ENCODE measurements at places on chromosomes 11 and 22. TPM values are rescaled to one million over a fixed set of nuclear protein-coding genes. Genes with fewer than 3 reads are reported as not detected.

Gene PLET1
- not detected for total RNA-seq

Gene OR52I2
- not detected for total RNA-seq

Gene DERL3
- 0.33 TPM for total RNA-seq

Gene B4GALNT4
- total RNA-seq: 0.09 TPM

Gene NLRP14
- total RNA-seq: not detected

Gene PARVA
- 20.9 TPM for total RNA-seq

Gene DRICH1
- not detected for total RNA-seq

Gene TMEM41B
- 38.9 TPM for total RNA-seq

Gene IGSF22
- 0.33 TPM for total RNA-seq

Gene MPZL2
- 2.9 TPM for total RNA-seq

All from dermis lymphatic vessel endothelial cell (primary cell).